ENCODE measurements at places on chromosomes 3 and 15.

GRCh38 chr3:171257251-171258203 lies 202.7 kb downstream of the TNIK start:
- no peak for DNase-seq

DNA sequence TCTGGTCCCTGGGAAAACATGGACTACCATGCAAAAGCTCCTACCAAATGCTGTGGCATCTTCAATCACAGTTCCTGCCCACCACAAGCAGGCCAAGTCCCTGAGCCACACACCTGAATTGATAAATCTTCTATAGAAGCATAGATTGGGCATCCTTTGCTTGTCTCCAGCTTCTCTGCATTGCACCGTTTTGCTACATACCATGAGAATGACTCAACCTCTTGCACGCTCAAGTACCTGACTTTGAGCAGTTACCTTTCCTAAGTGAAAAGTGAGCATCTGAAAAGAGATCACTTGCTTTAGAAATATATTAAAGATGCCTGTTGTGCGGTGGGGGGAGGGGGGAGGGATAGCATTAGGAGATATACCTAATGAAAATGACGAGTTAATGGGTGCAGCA lies 31.3 kb downstream of the GATM start:
- no peak for DNase-seq

- DNase-seq: no peak
Measured at GRCh38 chr3:64138046-64138445, 87.2 kb downstream of the PRICKLE2 start.

DNA sequence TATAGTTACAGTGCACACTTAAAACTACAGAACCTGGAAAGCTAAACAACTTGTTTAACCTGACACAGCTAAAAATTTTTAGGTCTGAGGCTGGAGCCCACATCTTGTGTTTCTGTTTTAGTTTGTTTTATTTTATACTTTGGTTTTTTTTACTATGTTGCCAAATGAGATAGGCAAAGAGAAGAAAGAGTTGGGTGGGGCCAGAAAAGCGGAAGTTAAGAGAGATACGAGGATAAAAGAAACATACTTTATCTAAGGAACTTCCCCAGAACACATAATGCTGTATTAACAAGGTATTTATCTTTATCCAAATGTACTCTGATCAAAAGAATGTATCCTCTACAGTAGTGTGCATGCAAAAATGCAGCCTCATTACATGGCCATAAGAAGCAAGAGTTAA lies 1145.7 kb downstream of the EPHA3 start:
- DNase-seq: no peak

DNA sequence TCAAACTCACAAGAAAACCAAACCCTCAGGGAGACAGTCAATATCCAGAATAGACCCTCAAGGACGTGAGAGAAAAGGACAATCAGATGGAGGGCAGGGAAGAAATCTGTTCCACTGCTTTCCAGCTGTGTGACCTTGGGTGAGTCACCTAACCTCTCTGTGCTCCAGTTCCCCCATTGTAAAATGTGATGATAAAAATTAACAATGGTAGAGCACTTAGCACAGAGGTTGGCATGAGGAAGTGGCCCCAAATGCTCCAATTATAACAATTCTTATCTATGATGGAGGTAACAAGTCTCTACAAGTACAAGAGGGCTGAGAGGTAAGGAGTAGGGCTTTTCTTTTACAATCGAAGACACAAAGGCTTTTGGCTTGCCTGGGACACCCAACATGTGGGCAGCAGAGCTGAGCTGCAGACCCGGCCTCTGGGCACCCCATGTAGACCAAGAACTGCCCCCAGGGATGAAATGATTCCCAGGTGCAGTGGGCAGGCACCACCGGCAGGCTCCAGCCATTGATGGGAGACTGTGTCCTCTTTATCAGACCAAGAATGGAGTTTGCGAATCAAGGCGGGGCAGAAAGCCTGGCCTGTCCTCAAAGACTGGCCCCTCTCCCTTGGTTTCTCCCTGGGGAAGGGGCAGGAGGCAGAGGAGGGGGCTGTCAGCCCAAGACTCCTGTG lies 22.0 kb downstream of the WNT7A start:
- no peak for DNase-seq

- DNase-seq: no peak
Measured at GRCh38 chr3:114892880-114893279, 254.2 kb downstream of the ZBTB20 start.

DNA sequence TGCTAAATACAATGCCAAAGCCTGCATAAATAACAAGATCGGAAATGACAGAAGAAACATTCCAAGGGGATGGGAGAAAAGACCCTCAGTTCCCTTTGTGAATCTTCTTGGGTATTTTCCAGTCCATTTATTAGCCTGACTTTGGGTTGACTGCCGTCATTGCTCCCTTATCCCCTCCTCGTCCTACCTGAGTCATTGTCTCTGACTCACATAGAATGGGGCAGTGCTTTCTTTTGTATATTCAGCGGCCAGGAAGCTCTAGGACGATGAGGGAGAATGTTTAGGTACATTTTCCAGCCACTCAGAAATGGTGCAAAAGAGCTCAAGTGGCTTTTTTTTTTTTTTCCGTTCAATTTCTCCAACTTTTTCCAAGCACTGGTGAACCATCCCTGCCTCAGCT lies 71.6 kb downstream of the KAT2B start:
- DNase-seq: no peak

- no peak for DNase-seq
Measured at GRCh38 chr3:160486459-160486869, 36.9 kb upstream of the TRIM59 start.

DNA sequence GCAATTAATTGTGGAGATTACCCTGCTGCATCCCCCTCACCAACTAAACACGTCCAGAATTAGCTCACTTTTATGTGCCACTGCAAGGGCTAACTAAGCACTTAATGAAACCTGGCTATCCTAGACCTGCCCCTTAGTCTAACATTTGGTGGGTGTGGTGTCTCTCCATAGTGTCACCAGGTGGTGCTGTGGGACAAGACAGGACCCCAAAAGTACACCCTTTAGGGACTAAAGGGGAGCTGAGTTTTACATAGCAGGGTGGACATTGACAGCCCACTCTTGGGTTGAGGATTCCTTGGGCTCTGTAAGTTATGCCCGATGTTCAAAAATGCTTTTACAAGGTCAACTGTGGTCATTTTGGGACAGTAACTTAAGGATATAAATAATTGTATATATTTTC lies 5.7 kb downstream of the DUT start:
- DNase-seq: no peak

- no peak for DNase-seq
Measured at GRCh38 chr3:181183764-181184163, 194.2 kb upstream of the DNAJC19 start.

DNA sequence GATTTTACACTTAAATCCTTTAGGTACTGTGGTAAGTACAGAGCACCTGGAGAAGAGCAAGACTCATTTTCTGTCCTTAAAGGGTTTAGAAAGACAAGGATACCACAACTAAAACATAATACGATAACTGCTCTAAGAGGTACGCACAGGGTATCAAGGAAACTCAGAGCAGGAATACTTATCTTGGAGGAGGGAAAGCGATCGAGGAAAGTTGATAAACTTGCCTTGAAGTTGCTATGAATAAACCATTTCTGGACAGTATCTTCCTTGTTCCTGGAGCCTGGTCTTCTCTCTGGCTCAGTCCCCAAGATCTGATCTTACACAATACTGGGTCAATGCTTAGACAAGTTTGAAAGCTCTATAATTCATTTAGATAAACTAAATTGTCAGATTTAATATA lies 17.6 kb upstream of the GATM start:
- DNase-seq: no peak

DNA sequence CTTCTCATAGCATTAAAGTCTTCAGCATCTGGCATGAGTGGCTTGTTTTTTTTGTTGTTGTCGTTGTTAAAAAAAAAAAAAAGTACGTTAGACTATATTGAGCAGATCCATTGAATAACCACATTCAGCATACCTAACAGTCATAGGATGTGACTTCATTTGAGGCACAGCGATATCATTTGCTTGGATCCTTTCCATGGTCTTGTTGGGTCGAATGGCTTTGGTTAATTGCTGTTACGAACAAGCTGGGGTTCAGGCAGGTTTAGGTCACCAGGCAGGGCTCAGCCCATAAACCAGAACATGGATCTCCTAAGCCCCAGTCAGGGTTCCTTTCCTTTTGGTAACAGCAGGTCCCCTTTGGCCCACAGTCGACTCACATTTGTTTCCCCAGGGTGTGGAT lies 76.2 kb downstream of the POLR2M start:
- DNase-seq: no peak

DNA sequence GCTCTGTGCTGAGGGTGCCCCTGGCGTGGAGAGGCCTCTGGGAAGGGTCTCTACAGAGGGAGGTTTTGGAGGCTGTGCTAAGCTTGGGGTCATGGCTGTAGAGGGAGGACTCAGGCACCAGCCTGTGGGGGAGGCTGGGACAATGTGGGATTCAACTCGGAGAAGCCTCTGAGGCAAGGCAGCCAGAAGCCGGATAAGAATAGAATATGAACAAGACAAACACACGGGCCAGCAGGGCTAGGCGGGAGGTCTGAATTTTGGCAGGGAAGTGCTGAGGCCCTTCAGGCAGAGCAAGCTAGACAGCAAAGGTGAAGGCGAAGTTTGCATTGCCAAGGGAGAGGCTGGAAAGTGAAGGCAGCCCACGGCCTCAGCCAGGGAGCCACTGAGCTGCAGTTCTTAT lies 612.1 kb upstream of the NR2F2 start:
- no peak for DNase-seq

DNA sequence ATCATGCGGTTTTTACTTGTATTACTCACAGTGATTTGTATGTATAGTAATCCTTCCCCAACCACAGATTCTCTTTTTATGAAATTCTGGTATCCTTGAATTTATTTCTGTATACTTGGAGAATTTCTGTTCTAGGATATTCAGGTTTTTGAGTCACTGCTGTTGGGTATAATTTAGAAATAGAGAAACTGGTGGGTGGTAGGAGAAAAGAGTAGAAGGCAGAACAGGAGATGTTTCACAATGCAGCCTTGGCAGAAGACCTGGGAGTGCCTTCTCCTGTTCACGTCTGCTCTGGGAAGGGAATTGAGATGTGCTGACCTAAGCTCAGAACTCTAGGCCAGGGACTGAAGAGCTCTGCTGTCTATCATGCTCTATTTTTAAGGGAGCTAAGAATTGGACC lies 193.6 kb downstream of the EPHB1 start:
- no peak for DNase-seq

- DNase-seq: no peak
Measured at GRCh38 chr3:13492976-13493866, 13.1 kb downstream of the HDAC11 start.

DNA sequence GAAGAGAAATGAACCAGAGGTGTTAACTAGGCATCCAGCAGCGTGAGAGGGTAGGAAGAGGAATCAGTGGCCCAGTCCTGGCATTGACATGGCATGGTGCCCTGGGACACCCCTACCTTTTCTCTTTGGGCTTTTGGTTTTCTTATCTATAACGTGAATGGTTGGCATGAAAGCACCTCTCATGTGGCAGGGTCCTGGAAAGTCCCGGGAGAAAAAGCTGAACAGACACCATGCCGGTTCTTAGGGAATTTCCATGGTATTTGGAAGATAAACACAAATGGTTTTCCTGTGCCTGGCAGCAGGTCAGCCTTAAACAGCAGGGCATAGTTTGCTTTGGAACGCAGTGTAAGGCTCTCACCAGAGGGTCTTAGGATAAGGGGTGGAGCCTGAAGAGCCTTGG lies 15.4 kb downstream of the ARNT2 start:
- DNase-seq: no peak

GRCh38 chr15:94164202-94164807 lies 67.1 kb upstream of the MCTP2 start:
- DNase-seq: peak; percentile 51

GRCh38 chr15:52558196-52558595 lies 10.6 kb downstream of the ARPP19 start:
- DNase-seq: peak; percentile 67

DNA sequence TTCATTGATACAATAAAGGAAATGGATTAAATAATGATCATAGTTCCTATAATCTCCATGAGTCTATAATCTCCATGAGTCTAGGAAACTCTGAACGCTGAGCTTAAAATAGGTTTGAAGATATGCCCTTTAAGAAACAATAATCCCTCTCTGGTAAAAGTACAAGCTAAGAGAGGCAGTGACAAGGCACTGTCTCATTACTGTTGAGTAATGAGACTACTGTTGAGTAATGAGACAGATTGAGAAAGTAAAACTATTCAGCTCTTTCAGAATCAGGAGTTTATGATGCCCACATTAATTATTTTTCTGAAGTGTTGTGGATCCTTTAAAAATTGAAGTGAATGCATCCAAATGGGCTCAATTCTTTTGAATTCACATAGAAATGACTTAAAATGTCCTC lies 235.5 kb upstream of the THRB start:
- DNase-seq: no peak

GRCh38 chr15:71811036-71811736 lies 832 bp downstream of the NR2E3 start:
- DNase-seq: no peak

DNA sequence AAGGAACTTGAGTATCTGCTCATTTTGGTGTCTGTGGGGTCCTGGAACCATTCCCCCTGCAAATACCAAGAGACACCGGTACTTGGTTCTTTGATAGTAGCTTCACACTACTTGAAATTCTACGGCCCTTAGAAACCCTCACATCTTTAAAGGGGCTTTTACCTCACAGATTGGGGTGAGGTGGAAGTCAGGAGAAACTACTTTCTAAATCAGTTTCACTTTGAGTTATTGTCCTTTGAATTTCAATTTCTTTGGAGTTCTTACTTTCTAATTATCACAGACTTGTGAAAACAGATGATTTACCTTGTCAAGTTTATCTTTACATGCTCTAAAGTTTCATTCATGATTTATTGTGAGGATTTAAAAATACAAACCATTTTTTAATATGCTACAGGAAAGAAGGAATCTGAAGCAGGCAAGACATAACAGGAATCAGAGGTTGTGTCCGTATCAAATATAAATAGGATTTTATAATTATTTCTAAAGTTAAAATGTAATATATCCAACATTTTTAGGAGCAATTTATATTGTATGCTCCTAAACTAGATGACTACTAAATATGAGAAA lies 98.9 kb downstream of the NEDD4 start:
- no peak for DNase-seq

- no peak for DNase-seq
Measured at GRCh38 chr15:46091860-46092450, 457.1 kb downstream of the SQOR start.

DNA sequence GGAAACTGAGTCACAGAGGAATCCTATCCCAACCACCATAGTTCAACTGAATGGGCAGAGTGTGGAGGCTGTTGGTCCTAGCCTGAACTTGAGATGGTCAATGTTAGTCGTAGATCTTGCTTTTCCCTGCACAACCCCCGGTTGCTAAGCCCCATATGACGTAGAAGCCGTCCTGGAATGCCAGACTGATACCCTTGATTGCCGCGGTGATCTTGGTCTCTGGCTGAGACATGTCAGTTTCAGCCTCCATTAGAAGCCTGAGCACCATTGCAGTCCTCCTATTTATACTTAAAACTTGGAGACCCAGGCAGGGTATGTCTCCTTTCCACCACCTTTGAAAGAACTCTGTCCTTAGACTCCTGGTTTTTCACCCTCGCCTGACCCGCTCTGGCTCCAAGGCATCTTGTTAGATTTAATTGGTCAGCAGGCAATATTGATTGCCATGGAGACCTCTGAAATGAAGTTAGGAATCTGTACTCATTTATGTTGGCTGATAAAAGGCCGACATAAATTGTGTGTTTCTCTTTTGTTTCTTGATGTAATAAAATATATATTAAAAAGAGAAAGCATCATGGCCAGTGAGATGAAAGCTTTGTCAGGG lies 53.4 kb downstream of the RPLP1 start:
- no peak for DNase-seq

All from activated CD4-positive, alpha-beta T cell treated with anti-CD3 and anti-CD28 coated beads, Interleukin-2, amount 50 U/mL, for 48 hours (primary cell).